NCI-H524 (cell line): ENCODE measurements at places on chromosomes 3 and 15.

GRCh38 chr3:35505181-35505580 lies 134.1 kb upstream of the ARPP21 start:
- DNase-seq, result peak; percentile 96

DNA sequence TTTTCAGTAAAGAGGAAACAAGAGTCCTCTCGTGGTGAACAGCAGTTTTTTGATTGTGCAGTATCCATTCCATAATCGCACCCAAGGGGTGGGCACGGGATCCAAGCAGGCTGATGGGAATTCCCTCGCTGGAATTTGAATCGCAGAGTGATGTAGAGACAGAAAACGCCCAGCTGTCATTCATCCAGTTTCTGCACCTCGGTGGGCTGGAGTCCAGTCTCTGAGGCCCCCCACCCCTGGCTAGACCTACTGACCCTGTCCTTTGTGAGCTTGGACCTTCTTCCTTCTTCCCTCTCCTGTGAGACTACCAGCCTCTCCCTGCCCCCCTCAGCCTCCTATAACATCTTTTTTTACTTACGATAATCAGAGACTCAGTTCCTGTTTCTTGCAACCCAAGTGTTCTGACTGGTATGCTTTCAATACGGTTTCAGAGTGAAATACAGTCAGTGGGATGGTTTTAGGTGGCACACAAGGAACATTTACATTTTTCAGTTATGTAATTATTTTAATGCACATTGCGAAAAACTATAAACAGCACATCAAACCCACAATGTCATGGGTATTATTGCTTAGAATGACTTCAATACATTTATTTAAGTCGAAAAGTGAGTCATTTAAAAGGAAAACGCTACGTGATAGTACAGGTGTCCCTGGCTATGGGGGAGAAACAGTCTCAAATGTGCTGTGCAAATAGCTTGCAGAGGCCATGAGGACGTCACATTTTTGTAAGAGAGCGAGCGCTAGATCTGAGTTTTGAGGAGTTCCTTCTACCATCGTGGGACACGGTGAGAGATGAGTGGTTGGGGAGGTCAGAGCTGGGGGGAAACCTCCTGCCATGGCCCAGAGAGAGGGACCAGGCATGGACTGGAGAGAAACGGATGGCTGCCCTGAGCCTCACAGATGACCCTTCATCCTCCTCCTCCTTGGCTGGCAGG lies 37.5 kb upstream of the CHST2 start:
- no peak for DNase-seq

- DNase-seq, result no peak
These were observed 55.6 kb downstream of the PLXNA1 start for GRCh38 chr3:127038466-127038865.

DNA sequence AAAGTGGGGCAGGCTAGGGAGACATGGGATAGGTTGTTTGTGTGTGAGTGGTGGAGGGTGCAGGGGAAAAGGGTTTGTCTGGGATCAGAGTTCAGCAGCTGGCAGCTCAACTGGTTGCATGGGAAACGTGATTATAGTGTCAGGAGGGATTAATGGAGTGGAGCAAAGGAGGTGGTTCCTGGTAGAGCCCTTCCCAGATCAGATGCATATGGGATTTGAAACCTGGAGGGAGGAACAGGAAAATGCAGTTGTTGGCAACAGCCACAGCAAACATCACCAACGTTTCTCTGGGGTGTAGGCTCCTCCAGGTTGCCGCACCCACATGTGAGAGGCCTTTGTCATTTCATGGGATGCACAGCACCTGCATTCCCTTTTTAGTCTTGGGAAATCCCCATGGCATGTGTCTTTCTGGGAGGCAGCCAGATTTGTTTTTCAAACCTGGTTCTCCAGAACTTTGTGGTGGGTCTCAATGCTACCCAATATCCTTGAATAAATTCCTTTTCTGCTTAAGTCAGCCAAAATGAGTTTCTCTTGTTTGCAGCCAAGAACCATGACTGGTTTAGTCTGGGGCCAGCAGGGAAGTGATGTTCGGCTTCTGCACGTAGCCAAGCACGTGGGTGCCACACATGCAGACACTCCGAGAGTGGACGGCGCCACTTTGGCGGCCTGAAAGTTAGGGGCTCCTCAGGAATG lies 61.3 kb downstream of the BDH1 start:
- peak; percentile 88 for DNase-seq

- no peak for DNase-seq
These were observed 302.7 kb downstream of the CTNNB1 start for GRCh38 chr3:41502023-41502422.

- DNase-seq, result no peak
These were observed 101.5 kb upstream of the UBE2E1 start for GRCh38 chr3:23704298-23704697.

GRCh38 chr3:195054311-195054710 lies 216.6 kb downstream of the XXYLT1 start:
- DNase-seq, result no peak

- DNase-seq, result no peak
These were observed 76.8 kb upstream of the KLHL25 start for GRCh38 chr15:85871545-85871944.

DNA sequence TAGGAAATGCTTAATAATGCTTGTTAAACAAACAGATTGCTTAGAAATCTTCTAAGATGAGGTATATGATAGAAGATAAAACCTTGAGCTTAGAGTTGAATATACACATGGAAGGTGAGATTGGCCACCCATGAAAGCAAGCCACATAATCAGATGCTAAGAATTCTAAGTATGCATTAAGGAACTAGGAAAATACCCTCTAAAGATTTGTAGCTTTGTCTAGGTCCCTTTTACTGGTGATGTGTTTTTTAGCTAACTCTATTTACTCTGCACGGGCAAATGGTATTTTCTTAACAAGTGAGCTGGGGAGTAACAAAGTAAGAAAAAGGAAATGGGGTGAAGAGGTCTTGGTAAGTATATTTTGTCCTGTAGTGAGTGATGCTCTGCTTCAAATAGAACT lies 310.3 kb downstream of the OXSM start:
- no peak for DNase-seq

DNA sequence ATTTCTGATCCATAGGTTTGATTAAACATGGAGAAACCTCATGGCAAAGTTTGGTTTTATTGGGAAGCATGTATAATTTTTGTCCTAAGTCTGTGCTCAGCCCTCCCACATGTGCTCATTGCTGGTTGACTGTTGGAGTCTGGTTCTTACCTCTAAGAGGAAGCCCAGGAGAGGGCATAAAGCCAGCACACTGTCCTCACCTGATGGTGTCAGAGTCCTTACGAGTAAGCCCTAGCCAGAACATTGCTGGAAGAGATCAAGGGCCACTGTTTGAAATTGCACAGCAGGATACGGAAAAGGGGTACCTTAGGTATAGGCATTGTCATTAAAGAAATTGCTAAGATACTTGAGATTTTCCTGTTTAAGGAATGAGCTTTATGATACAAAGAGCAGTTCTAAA lies 21.3 kb downstream of the MLH1 start:
- DNase-seq, result no peak

- no peak for DNase-seq
These were observed 1278.0 kb downstream of the OTOL1 start for GRCh38 chr3:162774613-162775100.

DNA sequence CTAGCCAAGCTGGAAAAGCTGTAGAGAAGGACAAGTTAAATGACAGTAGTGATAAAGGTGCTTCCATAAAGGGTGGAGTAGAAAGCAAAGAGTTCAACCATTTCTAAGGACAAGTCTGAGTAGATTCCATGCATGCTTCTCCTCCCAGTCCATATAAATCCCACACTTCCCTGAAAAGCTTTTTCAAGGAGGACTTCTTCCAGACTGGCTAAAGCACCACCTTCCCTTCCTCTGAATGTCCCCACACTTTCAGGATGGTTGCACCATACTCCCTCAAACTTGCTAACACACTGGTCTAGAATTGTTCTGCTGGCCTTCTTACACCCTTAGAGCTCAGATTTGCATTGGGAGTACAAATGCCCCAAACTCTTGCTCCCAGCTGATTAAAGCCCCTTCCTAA lies 40.9 kb downstream of the FBN1 start:
- no peak for DNase-seq

DNA sequence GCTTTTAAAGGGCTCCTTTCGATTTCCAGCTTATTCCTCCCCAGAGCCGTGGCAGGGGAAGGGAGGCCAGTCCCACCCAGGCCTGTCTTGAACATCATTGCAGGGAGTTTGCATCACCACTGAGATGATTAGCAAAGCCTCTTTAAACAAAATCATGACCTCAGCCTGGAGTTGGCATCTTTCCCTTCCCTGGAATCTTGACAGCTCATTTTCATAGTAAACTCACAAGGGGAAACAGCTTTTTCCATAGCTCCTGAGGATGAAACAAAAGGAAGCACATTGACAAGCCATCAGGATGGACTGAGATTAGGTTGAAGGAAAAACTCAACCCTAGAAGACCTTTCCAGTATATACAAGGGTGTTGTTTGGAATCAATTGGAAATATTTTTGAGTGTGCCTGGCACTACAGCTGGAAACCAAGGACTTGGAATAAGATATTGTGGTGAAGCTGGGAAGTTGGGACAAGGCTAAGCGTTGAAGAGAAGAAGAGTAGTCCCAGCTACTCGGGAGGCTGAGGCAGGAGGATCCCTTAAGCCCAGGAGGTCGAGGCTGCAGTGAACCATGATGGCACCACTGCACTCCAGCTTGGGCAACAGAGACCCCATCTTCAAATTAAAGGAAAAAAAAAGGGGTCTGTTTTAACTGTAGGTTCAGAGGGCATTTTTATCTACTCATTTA lies 3.1 kb upstream of the LARP6 start:
- DNase-seq, result no peak

GRCh38 chr15:78206326-78207109 lies 27.8 kb downstream of the ACSBG1 start:
- peak; percentile 13 for DNase-seq

DNA sequence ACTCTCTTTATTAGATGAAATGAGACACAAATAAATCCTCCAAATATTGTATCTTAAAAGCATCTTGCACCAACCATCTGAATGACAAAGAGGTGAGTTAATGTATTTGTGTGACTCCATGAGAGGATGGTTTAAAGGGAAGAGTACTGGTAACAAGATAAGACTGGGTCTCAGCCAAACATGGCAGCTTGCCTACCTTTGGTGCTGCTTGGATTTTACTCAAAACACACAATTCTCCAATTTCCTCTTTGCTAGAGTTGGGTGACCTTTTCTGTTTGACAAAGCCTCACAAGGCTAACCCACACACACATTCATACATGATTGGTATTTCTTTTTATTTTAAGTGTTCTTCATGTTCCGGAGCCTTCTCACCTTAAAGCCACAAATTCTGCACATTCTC lies 506.4 kb downstream of the FGF12 start:
- DNase-seq, result no peak

GRCh38 chr3:174100744-174101143 lies 703.2 kb downstream of the NLGN1 start:
- no peak for DNase-seq

DNA sequence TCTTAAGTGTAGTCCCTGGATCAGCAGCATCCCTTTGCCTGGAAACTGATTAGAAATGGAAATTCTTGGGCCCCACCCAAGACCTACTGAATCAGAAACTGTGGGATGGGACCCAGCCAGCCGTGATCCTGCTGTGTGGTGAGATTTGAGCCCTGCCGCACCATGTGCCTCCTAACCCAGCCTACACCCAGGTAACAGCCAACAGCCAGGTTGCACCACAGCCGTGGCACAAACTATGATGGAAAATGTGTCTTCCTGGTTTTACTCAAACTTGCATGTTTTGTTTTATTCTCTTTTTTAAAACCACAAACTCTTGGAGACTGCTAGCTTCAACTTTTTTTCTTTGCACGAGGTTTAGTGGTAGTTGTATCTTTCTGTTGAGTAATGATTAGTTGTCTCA lies 2.6 kb downstream of the LIMD1 start:
- DNase-seq, result no peak

GRCh38 chr15:62845241-62846126 lies 197.1 kb upstream of the TPM1 start:
- DNase-seq, result no peak

DNA sequence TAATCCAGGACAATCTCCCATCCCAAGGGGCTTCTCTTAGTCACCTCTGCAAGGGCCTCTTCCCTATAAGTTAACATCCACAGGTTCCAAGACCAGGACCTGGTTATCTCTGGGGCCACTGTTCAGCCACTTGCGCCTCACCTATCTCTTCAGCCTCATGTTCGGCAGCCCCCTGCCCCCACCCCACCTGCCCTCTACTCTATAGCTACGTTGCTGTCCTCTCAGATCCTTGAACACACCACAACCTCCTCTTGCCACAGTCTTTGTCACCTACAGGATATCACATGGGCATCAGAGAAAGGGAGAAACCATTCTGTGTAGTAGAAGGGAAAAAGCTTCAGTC lies 33.9 kb downstream of the SLC41A3 start:
- no peak for DNase-seq

DNA sequence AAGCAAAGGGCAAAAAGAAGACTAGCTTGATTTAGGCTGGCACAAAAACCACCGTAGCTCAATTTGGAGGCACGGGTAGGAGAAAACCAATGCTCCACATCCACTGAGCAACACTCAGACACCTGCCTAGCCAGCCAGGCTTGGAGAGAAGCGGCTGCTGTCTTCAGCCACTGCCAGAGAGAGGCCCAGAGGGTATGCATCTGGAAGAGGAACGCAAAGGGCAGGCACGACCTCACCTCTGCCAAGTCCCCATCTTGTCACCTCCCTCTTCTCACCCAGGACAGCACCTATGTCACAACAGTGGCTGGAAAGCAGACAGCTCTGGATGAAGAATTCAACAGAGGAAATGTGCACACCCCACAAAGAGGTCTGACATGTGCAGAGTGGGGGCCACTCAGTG lies 93.5 kb downstream of the ADAMTS17 start:
- DNase-seq, result no peak
